ENCODE measurements at places on chromosomes 3 and 15.

DNA sequence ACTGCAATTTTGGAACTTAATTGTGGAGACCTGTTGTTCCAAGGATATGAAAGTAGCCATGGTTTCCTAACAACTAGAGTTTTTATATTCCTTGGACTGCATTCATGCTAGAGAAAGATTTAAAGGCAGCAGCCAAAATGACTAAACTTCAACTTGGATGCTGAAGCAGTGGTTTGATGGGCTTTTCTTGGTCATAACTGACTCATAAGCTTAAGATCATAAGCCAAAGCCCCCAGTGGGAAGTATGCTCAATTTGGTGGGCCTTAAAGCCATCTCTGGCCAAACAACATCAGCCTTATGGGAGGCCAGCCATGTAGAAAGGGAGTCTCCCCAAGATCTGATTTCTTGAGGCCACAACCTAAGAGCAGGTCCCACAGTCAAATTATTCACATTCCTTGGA, 80.2 kb downstream of the ZNF280D start:
- DNase-seq, result no peak

- no peak for DNase-seq
Measured at GRCh38 chr15:66850078-66850991, 148.3 kb downstream of the SMAD6 start.

GRCh38 chr3:71035314-71035713, 548.2 kb downstream of the FOXP1 start:
- no peak for DNase-seq

DNA sequence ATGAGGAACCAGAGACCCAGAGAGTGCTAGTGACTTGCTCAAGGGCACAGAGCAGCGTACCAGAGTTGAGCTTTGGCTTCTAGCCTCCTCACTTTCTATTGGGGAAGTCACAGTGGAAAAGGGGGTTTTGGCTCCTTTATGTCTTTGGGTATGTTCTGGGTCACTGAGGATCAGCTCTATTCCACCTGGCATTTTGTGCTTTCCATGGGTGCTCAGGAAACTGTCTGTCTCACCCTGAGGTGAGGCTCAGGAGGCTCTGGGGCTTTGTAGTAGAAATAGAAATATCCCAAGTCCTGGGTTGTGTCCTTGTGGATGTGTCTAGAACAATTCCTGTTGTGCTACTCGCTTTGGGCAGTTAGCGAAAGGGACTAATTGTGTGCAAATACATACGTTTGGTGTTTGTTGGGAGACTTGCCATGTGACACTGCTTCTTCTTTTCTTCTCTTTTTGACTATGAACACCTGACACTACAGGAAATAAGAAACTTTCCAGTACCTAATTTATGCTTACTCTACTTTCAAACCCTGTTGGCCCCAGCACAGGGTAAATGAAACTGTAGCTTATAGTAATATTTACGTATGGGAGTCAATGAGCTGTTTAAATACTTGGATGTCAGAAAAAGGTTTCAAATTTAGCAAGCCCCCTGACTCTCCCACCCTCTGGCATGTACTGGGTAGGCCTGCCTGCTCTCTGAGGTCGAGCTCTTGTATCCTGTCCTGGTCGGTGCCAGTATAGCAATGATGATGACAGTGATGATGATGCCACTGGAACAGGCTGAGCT, 35.6 kb downstream of the SMAD3 start:
- no peak for DNase-seq

- no peak for DNase-seq
Measured at GRCh38 chr3:26522919-26523318, 99.7 kb upstream of the LRRC3B start.

DNA sequence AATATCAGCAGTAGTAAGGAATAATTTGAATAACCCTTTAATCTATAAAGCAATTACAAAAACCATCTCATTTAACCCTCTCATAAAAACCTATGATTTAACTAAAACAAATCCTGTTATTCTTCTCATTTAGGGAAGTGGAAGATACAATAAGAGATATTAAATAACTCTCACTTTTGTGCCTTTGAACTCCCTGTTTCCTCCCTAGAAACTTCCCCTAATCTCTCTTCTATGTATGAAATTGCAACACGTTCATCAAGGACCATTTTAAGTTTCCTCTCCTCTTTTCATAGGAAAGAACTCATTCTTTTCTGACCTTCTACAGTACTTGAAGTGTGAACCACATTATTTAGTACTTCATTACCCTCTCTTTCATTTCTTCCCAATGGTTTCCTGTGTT, 18.8 kb upstream of the FAM81A start:
- DNase-seq, result no peak

GRCh38 chr3:41881233-41881821, 80.6 kb downstream of the ULK4 start:
- no peak for DNase-seq

- no peak for DNase-seq
Measured at GRCh38 chr3:95418251-95418650, 1355.4 kb downstream of the NSUN3 start.

Data from H54 (cell line).